T1000 (cell line): ENCODE measurements at places on chromosomes 2 and 18.
A peak's percentile ranks its signal among the peaks of the same experiment; 100 is the strongest.

DNA sequence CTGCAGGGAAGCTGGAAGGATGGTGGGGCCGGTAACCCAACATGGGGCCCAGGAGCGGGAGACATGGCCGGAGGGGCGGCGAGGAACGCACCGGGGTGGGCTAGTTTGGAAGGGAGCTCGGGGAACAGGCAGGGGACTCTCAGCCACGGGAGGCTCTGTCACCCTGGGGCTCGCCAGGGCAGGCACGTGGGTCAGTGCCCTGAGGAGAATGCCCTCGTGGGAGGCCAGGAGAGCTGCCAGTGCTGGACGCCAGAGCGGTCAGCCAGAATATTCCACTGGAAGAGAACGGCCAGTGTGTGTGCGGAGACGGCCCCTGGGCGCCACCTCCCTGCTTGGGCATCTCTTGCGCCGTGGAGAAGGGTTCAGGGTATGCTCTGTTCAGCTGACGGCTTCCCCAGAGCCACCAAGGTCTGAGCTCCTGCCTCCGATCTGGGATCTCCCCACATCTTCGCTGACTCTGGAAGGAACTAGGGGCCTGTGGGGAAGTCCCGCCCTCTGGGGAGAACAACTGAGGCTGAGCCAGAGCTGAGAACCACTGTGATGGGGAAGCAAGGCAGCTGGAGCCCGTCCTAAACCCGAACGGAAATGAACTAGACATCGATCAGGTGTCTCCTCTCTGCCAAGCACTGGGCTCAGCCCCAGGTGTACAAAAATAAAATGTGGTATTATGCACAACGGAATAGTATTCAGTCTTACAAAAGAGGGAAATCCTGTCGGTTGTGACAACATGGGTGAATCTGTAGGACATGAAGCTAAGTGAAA, 49.3 kb downstream of the TNP1 start:
- DNase-seq: no peak

- no peak for DNase-seq
Measured at GRCh38 chr2:120405759-120406099, 59.8 kb downstream of the INHBB start.

GRCh38 chr18:78962098-78962497, 17.5 kb upstream of the SALL3 start:
- DNase-seq: no peak

DNA sequence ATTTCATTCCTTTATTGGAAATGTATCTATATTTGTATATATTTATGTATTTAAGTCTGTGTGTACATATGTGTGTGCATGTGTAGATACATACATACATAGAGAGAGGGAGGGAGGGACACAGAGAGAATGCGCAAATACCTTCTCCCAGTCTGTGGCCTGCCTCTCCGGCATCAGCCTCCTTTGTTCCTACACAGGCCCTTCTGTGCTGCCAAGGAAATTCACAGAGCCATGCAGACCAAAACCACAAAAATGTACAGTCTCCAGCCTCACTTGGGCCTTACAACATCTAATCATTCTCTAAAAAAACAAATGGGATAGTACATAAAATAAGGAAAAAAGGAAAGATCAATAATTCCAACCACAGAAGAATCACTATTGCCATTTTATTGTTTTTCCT, 8.8 kb upstream of the CRACDL start:
- no peak for DNase-seq

GRCh38 chr2:207635468-207636200, 10.4 kb upstream of the METTL21A start:
- DNase-seq: peak; percentile 61

DNA sequence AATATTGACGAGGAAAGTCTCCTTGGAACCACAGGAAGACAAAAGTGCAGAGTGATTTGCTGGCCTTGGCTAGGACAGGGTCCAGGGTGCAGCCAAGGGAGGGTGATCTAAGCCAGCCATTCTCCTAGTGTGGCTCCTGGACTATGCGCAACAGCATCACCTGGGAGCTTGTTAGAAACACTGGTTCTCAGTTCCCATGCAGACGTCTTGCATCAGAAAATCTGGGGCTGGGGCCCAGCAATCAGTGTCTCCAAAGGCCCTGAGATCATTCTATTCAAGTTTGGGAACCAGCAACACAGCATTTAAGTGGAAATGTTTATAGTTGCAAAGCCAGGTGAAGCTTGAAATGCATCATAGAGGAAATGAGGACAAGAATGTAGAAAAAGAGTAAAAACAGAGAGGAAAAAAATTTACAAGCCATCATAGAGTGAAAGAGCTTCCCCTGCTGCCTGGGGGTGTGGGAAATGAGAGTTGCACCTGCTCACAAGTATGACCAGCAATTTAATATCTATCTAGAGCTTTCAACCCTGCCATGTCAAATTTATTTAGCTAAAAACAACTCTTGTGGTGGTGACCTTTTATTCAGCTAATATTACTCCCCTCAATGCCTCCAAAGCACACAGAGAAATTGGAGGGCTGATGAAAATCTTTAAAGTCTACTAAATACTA, 54.4 kb upstream of the SEC11C start:
- no peak for DNase-seq
